Activated T-helper 1 cell treated with anti-CD3 and anti-CD28 coated beads, Interleukin-2, amount 50 U/mL, for 16 hours (primary cell): ENCODE measurements at places on chromosomes 3 and 15.

GRCh38 chr15:100635406-100636071 is 33.1 kb downstream of the ASB7 start:
- no peak for DNase-seq

DNA sequence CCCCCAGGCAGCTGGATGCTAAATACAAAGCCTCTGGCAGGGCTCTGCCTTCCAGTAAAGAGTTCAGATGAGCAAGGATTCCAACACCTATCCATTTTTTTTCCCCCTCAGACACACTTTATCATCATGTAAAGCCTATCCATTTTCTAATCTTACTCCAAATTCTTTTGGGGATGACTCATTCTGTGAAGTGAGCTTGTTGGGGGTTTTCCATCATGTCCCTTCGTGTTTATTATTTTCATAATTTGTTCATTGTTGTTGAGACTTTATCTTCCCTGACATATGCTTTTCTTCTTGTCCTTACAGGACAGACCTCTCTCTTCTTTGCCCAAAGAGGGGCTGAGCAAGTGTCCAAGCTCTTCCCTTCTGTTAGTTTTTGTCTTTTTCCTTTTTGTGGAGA is 34.7 kb upstream of the SH3BP5 start:
- no peak for DNase-seq

- no peak for DNase-seq
These were observed 2.1 kb upstream of the PAQR9 start for GRCh38 chr3:142965581-142965980.

- DNase-seq, result no peak
These were observed 8.6 kb downstream of the PARP9 start for GRCh38 chr3:122555275-122556071.

DNA sequence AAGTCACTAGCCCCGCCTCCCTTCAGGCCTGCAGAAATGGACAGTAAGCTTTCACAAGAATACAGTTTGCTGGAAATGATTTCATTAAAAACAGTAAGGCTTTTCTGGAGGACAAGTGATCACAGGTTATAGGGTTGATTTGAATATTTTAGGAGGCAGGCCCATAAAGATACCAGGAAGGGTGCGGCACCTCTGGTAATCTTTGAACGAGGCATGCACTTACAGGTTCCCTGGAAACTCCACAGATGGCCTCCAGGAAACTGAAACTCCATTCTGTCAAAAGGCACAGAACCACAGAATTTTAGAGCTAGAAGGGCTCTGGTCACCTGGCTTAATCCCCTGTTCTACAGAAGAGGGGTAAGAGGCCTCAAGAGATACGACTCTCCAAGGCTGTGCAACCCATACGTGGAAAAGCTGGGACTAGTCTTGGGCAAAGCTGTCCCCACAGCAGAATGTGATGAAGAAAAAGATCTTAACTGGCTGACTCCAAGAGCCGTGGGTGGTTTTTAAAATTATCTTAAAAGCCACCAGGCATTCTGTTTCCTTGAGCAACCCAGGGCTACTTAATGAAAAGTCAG is 1.2 kb downstream of the STARD5 start:
- no peak for DNase-seq

GRCh38 chr3:119365418-119365817 is 71.2 kb downstream of the ARHGAP31 start:
- no peak for DNase-seq

DNA sequence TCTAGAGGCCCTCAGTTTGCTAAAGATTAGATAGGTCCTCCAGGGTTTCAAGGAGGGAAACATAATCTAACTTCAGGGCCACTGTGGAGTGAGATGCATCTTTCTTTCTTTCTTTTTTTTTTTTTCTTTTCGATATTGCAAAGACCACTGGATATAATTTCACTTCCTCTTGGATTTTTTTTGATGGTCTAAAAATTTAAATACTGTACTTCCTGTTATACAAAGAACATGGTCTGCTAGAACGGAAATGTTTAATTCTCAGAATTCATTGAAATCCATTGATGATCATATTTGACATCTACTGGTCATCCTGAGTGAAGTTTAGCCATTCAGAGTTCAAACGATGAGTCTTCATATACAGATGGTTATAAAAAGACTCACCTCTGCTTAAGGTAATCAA is 808.8 kb upstream of the LMCD1 start:
- DNase-seq, result no peak

- DNase-seq, result no peak
These were observed 3.7 kb upstream of the RPP25 start for GRCh38 chr15:74960286-74960685.

DNA sequence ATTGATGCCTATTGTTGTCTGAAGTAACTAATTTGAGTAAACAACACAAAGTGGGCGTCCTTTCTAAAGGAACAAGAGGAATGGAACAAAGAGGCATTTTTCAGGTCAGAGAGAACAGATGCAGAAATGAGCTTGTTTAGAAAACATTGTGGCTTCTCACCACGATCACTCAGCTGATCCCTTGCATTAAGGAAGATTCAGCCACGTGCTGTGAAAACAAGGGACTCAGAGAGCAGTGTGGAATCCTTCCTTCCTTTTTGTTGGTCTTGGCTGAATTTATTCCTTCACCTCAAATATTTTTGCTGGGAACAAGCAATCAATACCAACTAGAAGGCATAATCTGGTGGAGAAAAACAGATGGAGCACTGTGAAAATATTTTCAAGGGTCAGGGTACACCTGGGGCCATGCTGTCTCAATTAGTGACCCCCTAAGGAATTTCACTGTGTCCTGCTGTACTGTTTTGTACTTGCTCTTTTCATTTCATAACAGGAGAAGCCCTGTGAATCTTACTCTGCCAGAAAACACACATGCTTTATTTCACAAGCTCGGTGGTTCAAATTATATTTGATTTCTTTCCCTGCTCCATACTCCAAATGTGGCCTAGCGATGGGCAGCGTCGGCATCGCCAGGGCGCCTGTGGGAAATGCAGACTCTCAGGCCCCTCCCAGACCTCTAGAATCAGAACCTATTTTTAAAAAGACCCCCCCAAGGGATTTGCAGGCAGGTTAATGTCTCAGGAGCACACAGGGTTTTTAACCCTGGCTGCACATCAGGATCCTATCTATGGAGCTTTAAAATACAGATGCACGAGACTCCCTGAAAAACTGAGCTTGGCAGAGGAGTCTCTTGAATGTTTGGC is 11.6 kb upstream of the SLC6A20 start:
- no peak for DNase-seq

DNA sequence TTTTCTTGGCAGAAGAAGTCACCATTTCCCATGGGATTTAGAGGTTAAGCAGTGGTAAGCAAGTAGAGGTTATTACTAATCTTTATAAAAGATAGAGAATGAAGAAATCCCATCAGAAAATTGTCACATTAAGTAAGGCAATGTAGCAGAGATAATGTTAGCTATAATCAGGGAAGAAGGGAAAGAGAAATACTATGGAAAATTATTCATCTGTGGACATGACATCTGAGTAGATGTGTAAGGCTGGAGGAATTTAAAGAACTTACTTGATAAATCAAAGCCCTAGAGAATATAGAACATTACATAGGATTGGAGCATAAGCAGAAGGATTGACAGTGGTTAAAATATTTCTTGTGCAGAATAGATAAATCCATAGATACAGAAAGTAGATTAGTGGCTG is 553.1 kb upstream of the CBLB start:
- DNase-seq, result no peak

DNA sequence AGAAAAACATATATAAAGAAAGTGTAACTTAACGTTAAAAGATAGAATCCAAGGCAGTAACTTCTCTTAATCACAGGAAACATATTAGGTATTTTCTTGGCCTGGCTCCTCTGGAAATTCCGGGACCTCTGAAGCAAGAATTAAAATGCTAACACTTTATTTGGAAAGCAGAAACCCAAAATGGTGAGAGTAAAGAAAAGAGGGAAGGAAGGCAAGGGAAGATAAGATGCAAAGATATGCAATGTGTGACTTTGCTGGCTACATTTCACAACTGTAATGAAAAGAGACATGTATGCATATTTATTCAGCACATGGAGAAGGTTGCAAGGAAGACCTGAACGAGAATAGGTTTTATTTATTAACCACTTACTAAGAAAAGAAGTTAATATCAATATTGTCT is 372.5 kb downstream of the TBL1XR1 start:
- no peak for DNase-seq

DNA sequence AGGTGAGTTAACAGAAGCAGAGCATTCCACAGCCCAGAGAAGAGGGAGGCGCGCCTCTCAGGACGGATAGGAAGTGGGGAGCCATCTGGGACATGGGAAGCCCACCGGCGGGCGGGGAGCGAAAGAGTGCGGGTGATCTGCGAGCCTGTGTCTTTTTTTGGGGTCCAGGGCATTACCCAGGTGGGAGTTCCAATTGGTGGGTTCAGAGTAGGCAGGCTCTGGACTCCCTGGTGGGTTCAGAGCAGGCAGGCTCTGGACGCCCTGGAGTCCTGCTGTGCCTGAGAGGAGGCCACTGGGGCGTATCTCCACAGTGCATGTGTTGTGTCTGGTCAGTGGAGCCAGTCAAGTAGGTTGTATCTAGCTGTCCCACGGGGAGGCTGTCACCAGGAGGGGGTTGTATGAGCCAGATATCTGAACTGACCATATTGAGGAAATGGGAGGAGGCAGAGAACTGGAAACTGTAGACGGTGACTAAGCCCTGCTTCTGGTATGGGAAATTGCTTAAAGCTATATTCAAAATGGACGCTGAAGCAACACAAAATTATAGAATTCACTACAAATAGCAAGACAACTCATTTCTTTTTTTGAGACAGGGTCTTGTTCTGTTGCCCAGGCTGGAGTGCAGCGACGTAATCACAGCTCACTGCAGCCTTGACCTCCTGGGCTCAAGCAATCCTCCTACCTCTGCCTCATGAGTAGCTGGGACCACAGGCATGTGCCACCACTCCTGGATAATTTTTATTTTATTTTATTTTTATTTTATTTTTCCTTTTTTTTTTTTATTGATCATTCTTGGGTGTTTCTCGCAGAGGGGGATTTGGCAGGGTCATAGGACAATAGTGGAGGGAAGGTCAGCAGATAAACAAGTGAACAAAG is 34.5 kb upstream of the CHST2 start:
- no peak for DNase-seq

DNA sequence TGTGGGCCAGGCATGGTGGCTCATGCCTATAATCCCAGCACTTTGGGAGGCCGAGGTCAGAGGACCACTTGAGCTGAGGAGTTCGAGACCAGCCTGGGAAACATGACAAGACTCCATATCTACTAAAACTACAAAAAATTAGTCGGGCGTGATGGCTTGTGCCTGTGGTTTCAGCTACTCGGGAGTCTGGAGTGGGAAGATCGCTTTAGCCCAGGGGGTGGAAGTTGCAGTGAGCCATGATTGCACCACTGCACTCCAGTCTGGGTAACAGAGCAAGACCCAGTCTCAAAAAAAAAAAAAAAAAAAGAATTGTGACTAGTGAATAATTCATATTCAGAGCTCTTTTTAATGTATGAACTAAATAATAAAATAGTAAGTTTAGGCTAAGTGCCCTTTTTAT is 87.8 kb upstream of the TSEN2 start:
- no peak for DNase-seq

DNA sequence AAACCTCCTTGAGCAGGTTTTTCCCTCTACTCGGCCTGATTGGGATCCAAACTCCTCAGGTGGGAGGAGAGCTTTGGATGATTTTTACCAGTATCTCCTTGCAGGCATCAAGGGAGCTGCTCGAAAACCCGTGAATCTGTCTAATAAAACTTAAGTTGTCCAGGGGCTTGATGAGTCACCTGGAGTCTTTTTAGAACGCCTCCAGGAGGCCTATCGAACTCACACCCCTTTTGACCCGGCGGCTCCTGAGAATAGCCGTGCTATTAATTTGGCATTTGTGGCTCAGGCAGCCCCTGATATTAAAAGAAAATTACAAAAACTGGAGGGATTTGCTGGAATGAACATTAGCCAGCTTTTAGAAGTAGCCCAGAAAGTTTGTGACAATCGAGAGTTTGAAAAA is 41.6 kb downstream of the ZBTB11 start:
- no peak for DNase-seq

- no peak for DNase-seq
These were observed 406.2 kb downstream of the LSAMP start for GRCh38 chr3:116038968-116039650.

DNA sequence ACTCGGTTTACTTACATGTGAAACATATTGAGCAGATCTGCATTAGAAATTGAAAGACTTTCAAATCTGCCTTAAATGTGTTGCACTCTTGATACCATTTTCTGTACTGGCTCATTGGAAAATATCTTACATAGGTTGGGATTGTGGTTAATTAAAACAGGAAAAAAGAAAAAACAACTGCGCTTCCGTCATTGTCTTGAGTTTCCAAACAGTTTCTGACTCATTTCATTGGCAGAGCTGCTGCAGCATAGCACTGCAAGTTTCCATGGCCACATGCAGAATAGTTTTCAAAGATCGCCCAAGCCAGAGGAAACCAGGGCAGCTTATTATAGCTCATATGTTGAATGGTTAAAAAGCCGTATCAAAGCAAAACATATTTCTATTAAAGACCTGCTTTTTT is 446.6 kb upstream of the BCHE start:
- DNase-seq, result no peak

DNA sequence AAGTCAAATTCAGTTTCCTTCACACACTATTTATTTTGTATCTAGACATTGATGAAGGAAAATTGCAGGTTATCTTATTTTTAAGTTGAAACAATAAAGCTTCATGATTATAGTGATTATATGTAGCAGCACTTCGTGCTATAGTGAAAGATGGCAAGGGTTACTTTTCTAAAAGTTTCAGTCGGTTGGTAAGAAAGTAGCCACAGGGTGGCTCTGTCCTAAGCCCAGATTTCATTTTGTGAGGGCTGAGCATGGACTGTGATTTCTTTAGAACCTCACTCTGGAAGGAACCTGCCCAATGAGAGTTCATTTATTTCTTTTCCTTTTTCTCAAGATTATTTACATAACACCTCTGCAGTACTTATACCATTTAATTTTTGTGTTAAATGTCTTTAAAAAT is 66.5 kb downstream of the NME9 start:
- no peak for DNase-seq

- no peak for DNase-seq
These were observed 48.7 kb downstream of the NMNAT3 start for GRCh38 chr3:139629033-139629432.

DNA sequence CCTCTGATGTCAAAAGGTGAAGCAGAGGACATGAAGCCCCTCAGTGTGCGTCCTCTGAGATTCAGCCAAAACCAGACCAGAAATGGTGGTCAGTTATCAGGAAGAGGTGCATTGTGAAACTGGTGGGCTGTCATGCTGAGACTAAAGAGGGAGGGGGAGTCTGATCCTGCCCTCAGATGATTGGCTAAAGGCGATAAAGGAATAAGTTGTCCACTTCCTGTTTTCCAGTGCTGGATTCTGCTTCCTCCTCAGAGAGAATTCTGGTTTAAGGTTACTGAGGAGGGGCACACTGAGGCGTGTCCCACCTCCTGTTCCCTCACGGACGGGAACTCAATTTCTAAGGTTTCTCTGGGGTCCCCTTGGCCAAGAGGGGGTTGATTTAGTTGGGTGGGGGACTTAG is 97.0 kb upstream of the UBE3A start:
- DNase-seq, result no peak

- DNase-seq, result no peak
These were observed 11.0 kb upstream of the BNC1 start for GRCh38 chr15:83295417-83295816.

- DNase-seq, result peak; percentile 20
These were observed 128.0 kb downstream of the LRIG1 start for GRCh38 chr3:66372681-66373350.
